Activated T-helper 1 cell treated with anti-CD3 and anti-CD28 coated beads, Interleukin-2, amount 50 U/mL, for 16 hours (primary cell): ENCODE measurements at places on chromosomes 12 and 14.

- no peak for DNase-seq
Observed at GRCh38 chr12:51270067-51270950, at the start of gene SMAGP. Gene SMAGP (minus strand): TSS chr12:51270415. CDS start chr12:51269278, 1,137 bp downstream.

GRCh38 chr14:64960762-64961276 lies 11.3 kb downstream of the RAB15 start:
- DNase-seq, result no peak

DNA sequence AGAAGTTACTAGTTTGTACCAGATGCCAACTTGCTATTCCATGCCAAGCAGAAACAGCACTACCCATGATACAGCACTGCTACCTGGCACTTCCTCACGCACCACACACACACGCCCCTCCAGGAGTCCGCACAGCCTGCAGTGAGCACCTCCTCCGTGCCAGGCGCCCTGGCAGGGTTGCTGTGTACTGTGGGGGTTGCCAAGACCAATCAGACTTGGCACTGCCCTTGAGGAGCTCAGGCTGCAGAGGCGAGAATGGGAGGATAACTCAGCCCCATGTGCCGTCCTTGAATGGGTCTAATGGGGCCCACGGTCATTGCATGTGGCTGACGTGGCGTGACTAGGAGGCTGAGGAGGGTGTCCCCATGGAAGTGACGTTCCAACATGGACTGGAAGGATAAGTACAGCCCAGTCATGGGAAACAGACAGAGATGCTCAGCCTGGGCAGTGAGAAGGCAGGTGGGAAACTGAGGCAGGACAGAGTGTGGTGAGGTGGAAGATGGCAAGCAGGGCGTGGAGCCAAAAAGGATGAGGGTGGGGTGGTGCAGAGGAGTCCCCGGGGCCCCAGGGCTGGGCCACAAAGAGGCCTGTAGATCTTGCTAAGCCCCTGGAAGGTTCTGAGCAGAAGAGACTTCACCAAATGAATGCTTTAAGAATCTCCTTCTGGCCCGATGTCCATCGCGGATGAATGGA lies 65.3 kb upstream of the C14orf180 start:
- no peak for DNase-seq

DNA sequence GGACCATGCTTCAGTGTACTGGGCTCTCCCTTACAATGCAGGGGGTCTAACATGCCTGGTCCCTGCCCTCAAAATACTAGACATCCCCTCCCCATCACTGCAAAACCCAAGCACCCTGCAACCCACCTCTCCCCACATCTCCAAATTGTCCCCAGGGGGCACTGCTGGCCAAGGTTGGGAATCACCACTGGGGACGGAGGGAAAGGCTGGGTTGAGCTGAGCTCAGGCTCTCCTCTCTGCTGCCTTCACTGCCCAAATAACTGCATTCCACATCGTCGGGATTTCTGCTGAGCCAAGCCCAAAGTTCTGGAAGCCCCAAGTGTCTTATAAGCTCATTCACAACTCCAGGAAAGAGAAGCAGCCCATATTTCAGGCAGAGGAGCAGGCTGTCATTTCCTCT lies 69.6 kb downstream of the NT5DC3 start:
- DNase-seq, result no peak

DNA sequence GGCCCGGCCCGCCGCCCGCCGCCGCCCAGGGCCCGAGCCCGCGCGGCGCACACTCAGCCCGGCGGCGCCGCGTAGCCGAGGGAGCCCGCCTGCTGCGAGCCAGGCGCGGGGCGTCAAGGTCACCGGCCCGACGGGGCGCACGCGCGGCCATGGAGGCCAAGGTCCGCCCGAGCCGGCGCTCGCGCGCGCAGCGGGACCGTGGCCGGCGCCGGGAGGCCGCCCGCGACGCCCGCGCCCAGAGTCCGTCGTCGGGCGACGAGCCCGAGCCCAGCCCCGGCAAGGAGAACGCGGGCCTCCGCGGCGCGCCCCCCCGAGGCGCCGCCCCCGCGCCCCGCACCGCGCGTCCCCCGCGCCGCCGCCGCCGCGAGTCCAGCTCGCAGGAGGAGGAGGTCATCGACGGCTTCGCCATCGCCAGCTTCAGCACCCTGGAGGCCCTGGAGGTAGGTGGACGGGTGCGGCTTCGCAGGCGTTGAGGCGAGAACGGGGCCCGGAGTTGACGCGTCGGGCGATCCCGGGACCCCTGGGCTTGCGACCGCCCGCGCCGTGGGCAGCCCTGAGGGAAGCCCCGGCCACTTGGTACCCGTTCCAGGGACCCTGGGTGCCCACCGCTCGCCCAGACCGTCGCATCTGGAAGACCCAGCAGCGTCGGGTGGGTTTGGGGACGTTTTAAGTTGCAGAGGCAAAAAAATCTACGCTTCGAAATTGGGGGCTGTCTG lies 629 bp downstream of the FBRSL1 start:
- no peak for DNase-seq
